Mesothelial cell of epicardium (in vitro differentiated cells): ENCODE measurements at places on chromosomes 5 and 9. TPM values are rescaled to one million over a fixed set of nuclear protein-coding genes. Genes with fewer than 3 reads are reported as not detected.

Gene PCDHA1
- total RNA-seq = not detected in 3 replicates

GRCh38 chr9:125949703-125950460 is 202.7 kb downstream of the PBX3 start:
- no peaks in the 10 kb centered on the region for H3K27me3 ChIP-seq
- H3K27ac ChIP-seq = no peak overlapping the region
- no peaks in the 10 kb centered on the region for H3K4me1 ChIP-seq
- no peak overlapping the region for H3K4me3 ChIP-seq

Gene ACER2
- total RNA-seq = 2.9 to 3.1 TPM (median 3.1 TPM) in 3 replicates

GRCh38 chr9:123121457-123121856 is 88.0 kb downstream of the GPR21 start:
- H3K27ac ChIP-seq = no peak overlapping the region
- peaks cover 20% of the 10 kb centered on the region for H3K4me1 ChIP-seq
- no peak for DNase-seq

DNA sequence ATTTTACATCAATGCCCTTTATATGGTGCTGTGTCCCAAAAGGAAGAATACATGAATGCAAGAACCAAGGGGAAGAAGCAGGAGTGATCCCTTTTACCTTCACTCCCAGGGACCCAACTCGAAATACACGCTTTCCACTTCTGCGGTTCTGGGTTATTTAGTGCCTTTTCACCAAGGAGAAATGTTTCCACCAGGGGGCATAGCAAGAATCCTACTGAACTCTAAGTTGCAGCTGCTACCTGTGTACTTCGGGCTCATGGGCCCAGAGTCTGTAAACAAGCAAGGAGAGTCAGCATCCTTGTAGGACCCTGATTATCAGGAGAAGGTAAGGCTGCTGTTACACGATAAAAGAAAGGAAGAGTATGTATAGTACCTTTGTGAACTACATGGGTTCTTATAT is 45.7 kb downstream of the DPYSL3 start:
- H3K4me3 ChIP-seq = no peak overlapping the region
- no peak overlapping the region for H3K27ac ChIP-seq
- H3K36me3 ChIP-seq = no peaks in the 10 kb centered on the region
- DNase-seq = no peak
- H3K27me3 ChIP-seq = no peaks in the 10 kb centered on the region

Gene DMRT3
- 2.1 to 3.3 TPM (median 2.5 TPM) in 3 replicates for total RNA-seq
